ENCODE measurements at places on chromosomes 16 and 17.

GRCh38 chr17:82065638-82066303, at the start of gene DUS1L:
Gene DUS1L, minus strand, starts transcription at chr17:82065804. Its CDS starts 745 bp downstream, at chr17:82065059.
- DNase-seq: no peak

GRCh38 chr17:61233991-61234750, 165.5 kb upstream of the TBX2 start:
- no peak for DNase-seq

DNA sequence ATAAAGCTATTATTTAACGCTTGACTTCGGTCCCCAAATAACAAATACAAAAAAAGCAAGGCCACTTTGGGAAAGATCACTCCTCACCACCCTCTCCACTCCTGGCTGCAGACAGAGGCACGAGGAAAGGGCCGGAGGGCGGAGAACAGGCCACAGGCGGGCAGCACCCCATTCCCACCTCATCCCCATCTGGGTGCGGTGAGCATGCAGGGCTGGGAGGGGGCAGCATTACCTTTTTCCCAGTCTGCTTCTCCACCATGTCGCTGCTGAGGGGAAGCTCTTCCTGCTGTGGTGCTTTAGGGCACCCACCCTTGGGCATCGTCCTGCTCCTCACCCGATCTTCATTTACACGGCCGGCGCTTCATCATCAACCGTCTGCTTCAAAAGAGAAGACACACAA, 99.2 kb downstream of the ZNF778 start:
- no peak for DNase-seq

- DNase-seq: peak; percentile 48
Measured at GRCh38 chr17:16923904-16924695, 47.8 kb downstream of the TNFRSF13B start.

All from RWPE2 (cell line).